Stimulated activated CD8-positive, alpha-beta memory T cell treated with anti-CD3 and anti-CD28 coated beads, Interleukin-4, amount 100 ng/mL, for 1 hour (primary cell): ENCODE measurements at places on chromosomes 5 and 9.

GRCh38 chr9:4574657-4575243 is 84.5 kb downstream of the SLC1A1 start:
- DNase-seq = no peak

GRCh38 chr5:116374434-116374852 is 200.2 kb downstream of the SEMA6A start:
- DNase-seq = no peak

GRCh38 chr9:136849960-136850865 is 1.0 kb downstream of the PHPT1 start:
- DNase-seq = no peak

DNA sequence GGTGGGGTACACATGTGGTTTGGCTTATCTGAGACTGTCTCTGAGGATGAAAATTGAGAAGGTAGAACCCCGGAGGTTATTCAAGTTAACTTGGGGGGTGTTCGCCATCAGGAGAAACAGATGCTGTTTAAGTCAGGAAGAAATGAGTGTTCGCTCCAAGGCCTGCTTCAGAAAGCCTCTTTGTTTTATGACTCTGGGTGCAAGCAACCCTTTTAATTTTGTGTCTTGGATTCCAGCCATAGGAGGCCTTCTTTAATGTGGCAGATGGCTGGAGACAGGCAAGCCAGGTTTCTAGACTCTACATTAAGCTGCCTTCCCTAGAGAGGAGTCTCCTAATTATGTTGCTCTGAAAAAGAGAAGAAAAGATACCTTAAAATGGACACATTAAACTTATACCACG is 4.2 kb upstream of the SMAD5 start:
- no peak for DNase-seq

- no peak for DNase-seq
These were observed 2306.2 kb upstream of the ACO1 start for GRCh38 chr9:30078195-30078594.
